ENCODE measurements at places on chromosomes 13 and 19. TPM values are rescaled to one million over a fixed set of nuclear protein-coding genes. Genes with fewer than 3 reads are reported as not detected.

SLC25A23 gene
- 7.8 TPM for total RNA-seq

DNA sequence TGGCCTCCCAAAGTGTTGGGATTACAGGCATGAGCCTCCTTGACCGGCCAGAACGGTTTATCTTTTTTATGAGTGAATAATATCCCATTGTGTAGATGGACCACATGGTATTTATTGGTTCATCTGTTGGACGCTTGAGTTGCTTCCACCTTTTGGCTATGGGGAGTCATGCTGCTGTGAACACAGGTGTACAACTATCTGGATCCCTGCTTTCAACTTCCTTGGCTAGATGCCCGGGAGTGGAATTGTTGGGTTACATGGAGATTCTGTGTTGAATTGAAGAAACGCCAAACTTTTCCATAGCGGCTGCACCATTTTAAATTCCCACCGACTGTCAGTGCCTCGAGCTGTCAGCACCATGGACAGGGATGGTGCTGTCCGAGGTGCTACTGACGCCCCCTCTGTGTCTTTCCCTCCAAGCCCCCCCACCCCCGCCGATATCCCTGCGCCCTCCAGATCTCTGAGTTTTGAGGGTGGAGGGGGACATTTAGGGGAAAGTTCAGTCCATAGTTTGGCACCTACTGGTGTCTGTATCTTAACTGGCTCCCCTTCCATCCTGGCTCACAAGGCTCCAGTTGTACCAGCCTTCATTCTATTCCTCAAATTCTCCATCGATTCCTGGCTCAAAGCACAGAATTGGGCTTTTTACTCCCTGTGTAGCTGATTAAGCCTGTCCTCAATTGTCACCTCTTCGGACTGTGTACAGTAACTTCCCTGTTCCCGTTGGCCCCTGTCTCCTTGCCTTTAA is 27.3 kb downstream of the PNPLA6 start:
- H3K4me3 ChIP-seq, result no peak overlapping the region
- no peaks in the 10 kb centered on the region for H3K4me1 ChIP-seq
- no peak overlapping the region for H3K27ac ChIP-seq
- no peaks in the 10 kb centered on the region for H3K27me3 ChIP-seq
- DNase-seq, result no peak

COX6B1 gene
- 215 TPM for total RNA-seq

DNA sequence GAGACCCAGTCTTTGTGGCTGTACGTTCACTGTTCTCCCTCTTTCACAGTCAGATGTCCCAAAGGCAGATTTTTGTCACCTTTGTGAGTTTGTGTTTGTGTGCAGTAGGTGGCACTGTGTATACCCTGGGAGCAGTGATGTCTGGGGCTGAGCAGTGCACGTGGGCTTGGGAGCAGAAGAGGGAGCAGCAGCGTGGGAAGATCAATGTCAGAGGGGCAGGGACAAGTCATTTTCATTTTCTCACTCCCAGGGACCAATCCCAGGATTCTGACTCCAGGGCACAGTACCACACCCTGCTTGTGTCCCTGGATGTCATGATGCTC is 2.0 kb upstream of the PSG6 start:
- no peaks in the 10 kb centered on the region for H3K4me1 ChIP-seq
- H3K4me3 ChIP-seq, result no peak overlapping the region
- H3K27ac ChIP-seq, result no peak overlapping the region
- no peaks in the 10 kb centered on the region for H3K27me3 ChIP-seq

DNA sequence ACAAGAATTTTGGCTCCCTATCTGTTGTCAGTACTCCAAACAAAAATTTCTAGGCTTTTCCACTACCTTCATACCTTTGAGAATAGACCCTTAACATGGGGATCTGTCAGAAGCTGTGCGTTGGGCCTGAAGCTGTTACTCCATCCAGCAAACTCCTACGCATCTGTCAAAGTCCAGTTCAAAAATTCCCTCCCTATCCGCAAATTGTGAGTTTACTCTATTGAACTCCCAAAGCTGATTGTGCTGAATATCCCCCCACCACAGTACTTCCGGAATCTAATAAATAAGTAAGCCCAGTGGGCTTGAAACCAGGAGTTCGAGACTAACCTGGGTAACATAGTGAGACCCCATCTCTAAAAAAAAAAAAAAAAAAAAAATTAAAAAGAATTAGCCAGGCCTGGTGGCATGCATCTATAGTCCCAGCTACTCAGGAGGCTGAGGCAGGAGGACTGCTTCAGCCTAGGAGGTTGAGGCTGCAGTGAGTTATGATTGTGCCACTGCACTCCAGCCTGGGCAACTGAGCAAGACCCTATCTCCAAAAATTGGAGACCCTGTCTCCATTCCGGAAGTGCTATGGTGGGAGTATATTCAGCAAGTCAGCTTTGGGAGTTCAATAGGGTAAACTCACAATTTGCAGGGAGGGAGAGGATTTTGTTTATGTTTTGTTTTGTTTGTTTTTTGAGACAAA is 930 bp upstream of the FBN3 start:
- no peak for DNase-seq
- no peaks in the 10 kb centered on the region for H3K36me3 ChIP-seq
- H3K27ac ChIP-seq, result no peak overlapping the region
- no peak overlapping the region for H3K4me3 ChIP-seq

DNA sequence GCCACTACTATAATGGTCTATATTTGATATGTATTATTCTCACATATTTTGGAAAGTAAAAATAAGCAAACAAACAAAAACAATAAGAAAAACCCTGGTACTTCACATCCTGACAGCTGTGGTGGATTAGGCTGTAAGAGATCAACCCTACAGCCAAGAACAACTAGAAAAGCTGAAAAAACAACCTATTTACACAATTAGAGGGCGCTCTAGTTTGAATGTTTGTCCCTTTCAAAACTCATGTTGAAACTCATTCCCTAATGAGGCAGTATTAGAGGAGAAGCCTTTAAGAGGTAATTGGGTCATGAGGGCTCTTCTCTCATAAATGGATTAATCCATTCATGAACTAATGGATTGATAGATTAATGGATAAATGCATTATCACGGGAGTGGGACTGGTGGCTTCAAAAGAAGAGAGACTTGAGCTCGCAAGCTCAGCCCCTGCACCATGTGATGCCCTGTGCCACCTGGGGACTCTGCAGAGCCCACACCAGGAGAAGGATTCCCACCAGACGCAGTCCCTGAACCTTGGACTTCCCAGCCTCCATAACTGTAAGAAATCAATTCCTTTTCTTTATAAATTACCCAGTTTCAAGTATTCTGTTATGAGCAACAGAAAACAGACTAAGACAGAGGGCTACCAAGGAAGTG is 733.9 kb upstream of the ARGLU1 start:
- DNase-seq, result no peak
- no peaks in the 10 kb centered on the region for H3K27me3 ChIP-seq
- no peaks in the 10 kb centered on the region for H3K36me3 ChIP-seq
- no peak overlapping the region for H3K4me3 ChIP-seq
- H3K4me1 ChIP-seq, result no peaks in the 10 kb centered on the region

DNA sequence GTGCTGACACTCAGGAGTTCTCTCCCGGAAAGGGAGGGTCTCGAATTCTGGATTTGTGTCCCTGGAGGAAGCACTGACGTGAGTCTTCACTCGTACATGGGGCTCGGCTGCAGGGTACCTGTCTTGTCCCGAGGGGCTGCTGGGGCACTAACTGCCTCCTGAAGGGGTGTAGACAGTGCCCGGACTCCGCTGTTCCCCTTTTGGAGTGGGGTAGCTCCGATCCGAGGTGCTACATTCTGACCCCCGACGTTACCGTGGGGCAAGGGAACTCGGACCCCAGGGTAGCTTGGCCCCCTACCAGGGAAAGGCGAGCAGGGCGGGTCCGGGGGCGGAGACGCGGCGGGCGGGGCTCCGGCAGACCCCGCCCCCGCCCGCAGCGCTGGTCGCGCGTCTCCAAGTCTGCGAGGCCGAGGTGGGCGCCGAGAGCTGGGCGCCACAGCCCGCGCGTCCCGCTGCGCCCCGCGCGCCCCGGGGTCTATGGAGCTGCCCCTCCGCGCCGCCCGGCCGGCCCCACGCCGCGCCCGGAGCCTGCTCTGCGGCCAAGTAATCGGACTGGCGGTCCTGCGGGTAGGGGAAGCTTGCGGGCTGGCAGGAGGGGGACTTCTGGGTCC is at the start of gene NPAS1:
Gene NPAS1 (plus strand): TSS at position 407 of the 611 bp plus-strand sequence. CDS start 1,211 bp downstream, outside the sequence.
- no peak for DNase-seq
- H3K27me3 ChIP-seq, result peaks cover 46% of the 10 kb centered on the region
- H3K4me3 ChIP-seq, result no peak within 1 kb of the TSS
- H3K36me3 ChIP-seq, result no peaks in the 10 kb centered on the region

DNA sequence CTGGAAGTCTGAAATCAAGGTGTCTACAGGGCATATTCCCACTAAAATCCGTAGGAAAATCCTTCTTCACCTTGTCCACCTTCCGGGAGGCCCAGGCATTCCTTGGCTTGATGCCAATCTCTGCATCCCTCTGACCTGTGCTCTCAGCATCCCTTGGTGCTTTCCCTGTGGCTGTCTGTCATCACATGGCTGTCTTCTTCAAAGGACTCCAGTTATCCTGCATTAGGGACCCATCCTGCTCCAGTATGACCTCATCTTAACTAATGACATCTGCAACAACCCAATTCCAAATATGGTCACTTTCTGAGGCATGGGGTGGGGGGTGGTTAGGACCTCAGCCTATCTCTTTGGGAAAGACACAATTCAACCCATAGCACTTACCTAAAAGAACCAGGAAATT is 423.8 kb downstream of the IRS2 start:
- H3K4me1 ChIP-seq, result no peaks in the 10 kb centered on the region
- no peaks in the 10 kb centered on the region for H3K27me3 ChIP-seq
- no peak overlapping the region for H3K4me3 ChIP-seq
- no peak for DNase-seq
- H3K27ac ChIP-seq, result no peak overlapping the region

ZNF665 gene
- total RNA-seq, result 4.9 TPM

GRCh38 chr13:36750946-36751345 is 68.1 kb upstream of the RFXAP start:
- H3K36me3 ChIP-seq, result no peaks in the 10 kb centered on the region
- H3K27ac ChIP-seq, result no peak overlapping the region
- no peaks in the 10 kb centered on the region for H3K27me3 ChIP-seq

DNA sequence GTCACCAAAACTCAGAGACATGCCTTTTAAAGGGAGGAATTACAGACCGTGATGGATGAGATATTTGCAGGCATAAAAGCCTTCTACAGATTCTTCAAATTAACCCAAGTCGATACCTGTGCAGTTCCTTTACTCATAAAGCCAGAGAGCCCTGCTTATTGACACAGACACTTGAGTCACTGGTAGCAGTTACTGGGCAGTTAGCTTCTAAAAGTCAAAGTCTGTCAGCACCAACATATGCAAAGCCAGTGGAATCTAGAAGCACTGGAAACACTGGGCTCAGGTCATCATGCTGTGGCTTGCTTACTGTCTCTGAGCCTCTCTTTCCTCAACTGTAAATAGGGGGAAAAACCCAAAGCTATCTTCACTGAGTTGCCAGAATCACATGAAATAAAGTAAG is 25.7 kb upstream of the LRCH1 start:
- no peak overlapping the region for H3K4me3 ChIP-seq
- no peaks in the 10 kb centered on the region for H3K4me1 ChIP-seq

LILRB4 gene
- 1.5 TPM for total RNA-seq

AMER2 gene
- not detected for total RNA-seq

All from natural killer cell (primary cell).